ENCODE measurements at places on chromosomes 1 and 21.

DNA sequence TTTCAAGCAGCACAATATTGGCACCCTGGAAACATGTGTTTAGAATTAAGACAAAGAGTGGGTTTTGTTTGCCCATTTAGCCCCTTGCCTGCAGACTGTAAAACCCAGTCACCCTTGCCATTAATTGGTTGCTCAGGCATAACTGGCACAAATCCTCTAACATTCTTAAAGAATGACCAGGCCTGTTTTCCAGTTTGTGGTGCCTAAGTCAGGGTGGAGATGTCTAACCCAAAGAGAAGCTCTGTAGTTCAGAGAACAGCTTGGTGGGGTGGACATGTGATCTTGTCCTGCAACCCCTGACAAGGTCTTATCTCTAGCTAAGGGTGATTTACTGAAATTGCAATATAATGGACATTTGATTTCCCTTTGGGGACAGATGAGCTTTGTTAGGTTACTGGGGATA lies 8.8 kb upstream of the ANGPTL7 start:
- DNase-seq, result no peak

- DNase-seq, result no peak
Measured at GRCh38 chr1:208207388-208208131, 36.6 kb downstream of the PLXNA2 start.

DNA sequence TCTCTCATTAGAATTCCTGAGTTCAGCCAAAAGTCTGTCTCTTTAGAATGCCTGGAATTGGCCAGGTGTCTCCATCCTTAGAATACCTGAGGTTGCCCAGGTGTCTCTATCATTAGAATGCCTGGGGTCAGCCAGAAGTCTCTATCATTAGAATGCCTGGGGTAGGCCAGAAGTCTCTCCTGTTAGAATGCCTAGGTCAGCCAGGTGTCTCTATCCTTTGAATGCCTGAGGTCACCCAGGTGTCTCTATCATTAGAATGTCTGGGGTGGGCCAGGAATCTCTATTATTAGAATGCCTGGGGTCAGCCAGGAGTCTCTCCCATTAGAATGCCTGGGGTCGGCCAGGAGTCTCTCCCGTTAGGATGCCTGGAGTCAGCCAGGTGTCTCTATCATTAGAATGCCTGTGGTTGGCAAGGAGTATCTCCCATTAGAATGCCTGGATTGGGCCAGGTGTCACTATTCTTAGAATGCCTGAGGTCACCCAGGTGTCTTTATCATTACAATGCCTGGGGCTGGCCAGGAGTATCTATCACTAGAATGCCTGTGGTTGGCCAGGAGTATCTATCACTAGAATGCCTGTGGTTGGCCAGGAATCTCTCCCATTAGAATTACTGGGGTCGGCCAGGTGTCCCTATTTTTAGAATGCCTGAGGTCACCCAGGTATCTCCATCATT lies 43.0 kb downstream of the RNF187 start:
- no peak for DNase-seq

GRCh38 chr1:59128239-59128736 lies 168.6 kb upstream of the FGGY start:
- DNase-seq, result no peak

DNA sequence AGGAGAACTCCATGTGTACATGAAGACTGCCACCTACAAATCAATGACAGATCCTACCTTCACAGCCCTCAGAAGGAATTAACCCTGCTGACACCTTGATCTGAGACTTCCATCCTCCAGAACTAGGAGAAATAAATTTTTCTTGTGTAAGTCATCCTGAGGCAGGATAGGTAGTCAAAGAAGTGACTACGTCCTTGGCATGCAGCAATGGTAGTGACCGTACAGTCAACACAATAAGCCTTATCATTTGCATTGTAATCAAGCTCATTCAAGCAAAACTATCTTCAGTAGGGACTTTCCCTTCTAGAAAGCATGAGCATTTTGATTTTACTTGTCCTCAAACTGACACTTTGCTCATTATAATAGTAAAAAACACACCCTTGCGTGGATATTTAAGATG lies 64.0 kb upstream of the KCNK1 start:
- no peak for DNase-seq

All from activated CD4-positive, CD25-positive, alpha-beta regulatory T cell treated with anti-CD3 and anti-CD28 coated beads, Interleukin-2, amount 50 U/mL, for 16 hours (primary cell).